ENCODE measurements at places on chromosomes 16 and 17.

DNA sequence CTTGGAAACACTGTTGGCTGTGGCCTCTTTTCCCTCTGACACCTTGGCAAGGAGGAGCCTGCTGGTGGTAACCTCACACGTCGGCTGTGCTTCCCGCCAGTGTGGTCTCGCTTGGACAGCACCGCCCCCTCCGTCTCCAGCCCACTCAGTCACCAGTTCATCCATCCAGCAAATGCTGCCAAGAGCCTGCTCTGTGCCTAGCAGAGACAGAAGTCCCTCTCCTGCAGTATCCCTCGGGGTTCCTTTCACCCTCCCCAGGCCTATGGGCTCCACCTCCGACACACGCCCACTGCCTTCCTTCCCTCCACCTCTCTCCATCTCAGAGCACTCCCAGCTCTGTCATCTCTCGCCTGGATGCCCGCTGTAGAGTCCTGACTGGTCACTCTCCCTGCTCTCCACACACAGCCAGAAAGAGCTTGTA, 12.3 kb downstream of the CACNG4 start:
- DNase-seq, result no peak

DNA sequence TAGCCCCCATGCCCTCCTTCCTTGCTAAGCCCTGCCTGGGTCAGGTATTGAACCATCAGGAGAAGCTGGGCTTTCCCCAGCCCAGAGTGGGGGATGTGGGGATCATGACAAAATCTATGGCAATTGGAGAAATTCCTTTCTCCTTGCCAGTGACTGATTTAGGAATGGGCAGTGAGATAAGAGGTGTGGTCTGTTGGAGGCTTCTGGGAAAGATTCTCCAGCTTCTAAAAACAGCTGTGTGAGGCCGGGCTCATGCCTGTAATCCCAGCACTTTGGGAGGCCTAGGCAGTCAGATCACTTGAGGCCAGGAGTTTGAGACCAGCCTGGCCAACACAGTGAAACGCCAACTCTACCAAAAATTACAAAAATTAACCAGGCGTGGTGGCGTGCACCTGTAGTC, 69.1 kb downstream of the SRCIN1 start:
- DNase-seq, result no peak

DNA sequence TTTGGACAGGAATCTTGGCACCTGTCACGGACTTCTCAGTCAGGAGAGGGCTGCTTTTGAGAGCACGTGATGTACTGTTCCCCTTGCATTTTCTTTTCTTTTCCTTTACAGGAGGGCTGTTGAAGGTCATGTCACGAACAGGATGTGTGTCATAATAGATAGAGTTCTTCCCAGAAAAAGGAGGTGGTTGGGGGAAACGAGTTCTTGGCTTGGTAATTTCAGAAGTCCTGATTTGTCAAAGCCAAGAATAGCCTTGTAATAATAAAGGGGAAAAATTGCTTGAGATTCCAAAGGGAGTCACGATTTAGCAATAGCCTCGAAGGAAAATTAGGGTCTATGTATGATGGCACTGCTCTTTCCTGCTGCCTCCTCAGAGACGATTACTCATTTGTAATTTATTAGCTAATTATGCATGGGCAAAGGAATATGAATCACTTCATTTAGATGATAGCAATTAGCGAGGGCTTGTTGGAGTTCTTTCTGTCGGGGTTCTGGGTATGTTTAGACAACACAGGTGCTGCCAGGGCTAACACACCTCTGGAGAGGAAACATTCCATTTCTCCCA, 277.7 kb upstream of the N4BP1 start:
- no peak for DNase-seq

DNA sequence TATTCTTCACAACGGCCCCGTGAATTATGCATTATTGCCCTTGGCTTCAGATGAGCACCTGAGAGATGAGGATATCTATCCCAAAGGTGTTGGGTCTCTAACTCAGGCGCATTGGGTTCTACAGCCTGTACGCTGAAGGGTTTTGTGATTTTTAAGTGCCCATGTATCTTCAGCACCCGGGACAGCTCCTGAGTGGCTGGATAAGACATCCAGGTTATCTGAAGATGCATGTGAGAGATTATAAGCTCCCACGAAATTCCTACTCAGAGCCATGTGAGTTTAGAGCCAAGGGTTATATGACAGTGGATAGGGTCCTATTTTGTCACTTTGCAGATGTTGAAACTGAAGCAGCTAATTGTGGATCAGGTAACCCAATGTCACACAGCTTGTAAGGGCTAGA, 612.3 kb upstream of the EEF2KMT start:
- DNase-seq, result no peak

GRCh38 chr17:62109378-62109902, 44.4 kb upstream of the MED13 start:
- DNase-seq, result no peak

DNA sequence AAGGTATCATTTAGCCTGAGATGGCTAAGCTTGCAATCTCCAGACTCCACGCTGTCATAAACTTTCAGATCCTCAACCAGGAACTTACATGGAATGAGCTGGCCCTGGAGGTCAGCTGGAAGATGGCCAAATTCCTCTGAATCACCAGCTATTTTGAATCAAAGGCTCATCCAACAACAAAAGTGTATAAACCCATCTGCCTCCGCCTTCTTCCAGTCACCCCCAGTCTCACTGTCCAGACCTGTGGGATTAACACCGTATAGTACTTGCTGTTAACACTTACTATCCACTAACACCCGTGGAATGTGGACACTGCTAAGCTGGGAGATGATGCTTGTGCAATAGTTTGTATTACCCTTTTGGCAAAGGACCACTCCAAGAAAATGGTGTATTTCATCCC, 1.9 kb upstream of the LCMT1 start:
- DNase-seq, result no peak

Data from left forelimb (tissue), 1 donor.